ENCODE measurements at places on chromosomes 6 and 20.

- no peak for DNase-seq
Observed at GRCh38 chr20:63766695-63767426, 27.3 kb downstream of the SLC2A4RG start.

DNA sequence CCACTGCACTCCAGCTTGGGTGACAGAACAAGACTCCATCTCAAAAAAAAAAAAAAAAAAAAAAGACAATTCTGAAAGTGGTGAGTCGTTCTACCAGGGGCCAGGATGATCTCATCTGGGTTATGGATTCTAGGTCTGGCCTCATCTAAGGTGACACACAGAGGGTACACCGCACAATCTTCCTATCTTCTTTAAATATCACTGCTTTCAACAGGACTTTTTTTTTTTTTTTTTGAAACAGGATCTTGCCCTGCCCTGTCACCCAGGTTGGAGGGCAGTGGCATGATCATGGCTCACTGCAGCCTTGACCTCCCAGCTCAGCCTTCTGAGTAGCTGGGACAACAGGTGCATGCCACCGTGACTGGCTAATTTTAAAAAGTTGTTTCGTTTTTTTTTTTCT, 67.7 kb downstream of the SLC16A10 start:
- peak; percentile 10 for DNase-seq

- DNase-seq: no peak
Observed at GRCh38 chr6:144712541-144712940, 427.4 kb downstream of the UTRN start.

- no peak for DNase-seq
Observed at GRCh38 chr6:6284221-6284966, 36.1 kb downstream of the F13A1 start.

- DNase-seq: no peak
Observed at GRCh38 chr6:139533573-139534471, 159.4 kb upstream of the CITED2 start.

DNA sequence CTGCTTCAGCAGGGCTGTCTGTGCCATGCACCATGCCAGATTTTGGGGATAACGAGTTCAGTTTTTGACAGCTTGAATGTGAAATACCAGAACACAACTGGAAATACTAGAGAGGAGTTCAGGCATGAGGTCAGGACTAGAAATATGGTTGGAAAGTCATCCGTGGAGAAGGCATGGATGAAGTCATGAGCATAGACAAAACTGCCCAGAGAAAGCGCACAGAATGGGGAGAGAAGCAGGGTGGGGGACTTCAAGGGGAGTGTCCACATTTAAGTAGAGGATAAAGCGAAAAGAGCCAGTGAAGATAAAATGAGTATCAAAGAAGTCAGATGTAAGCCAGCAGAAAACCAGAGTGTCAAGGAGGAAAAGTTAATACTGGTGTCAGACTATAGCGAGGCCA, 653.4 kb upstream of the ARID1B start:
- DNase-seq: no peak

- no peak for DNase-seq
Observed at GRCh38 chr20:59055302-59055701, 12.7 kb upstream of the PRELID3B start.

GRCh38 chr6:701700-702479, 9.0 kb upstream of the EXOC2 start:
- no peak for DNase-seq

- no peak for DNase-seq
Observed at GRCh38 chr6:167683028-167683862, 143.5 kb upstream of the AFDN start.

- DNase-seq: no peak
Observed at GRCh38 chr20:45523821-45524220, 8.4 kb upstream of the SPINT3 start.

- DNase-seq: no peak
Observed at GRCh38 chr6:12923644-12924235, 207.2 kb downstream of the PHACTR1 start.

GRCh38 chr6:43873806-43874714, 104.0 kb downstream of the VEGFA start:
- DNase-seq: no peak

DNA sequence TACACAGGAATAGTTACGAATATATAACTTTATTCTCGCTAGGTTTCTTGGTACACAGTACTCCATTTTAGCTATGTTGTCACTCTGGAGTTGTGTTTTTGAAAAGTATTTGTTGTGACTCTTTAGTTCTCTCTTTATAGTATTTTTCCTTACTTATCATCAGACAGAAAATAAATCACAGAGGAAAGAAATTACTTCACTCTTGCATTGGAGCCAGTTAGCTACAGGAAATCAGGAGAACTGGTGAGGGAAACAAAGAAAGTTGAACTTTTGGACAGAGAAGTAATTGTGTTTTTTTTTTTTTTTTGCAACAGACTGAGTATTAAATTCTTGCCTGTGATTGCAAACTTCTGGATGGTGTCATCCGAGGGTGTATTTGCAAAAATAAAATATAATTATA, 33.9 kb downstream of the DSE start:
- no peak for DNase-seq

DNA sequence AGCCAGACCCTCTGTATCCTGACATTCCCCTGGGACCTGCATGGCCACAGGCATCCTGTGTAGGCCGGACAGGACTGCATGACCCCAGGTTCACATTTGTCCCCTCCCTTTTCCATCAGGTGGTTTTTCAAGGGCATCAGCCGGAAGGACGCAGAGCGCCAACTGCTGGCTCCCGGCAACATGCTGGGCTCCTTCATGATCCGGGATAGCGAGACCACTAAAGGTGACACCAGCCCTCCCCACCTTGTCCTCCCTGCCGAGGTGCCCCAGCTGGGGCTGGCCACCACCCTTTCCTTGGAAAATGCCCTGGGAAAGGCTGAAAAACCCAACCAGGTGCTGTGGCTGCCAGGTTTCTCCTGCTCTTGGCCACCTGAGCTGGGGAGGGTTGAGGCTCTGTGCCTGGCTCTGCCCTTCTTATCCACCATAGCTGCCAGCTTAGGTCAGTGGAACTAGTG, 27.6 kb downstream of the HCK start:
- no peak for DNase-seq

- DNase-seq: no peak
Observed at GRCh38 chr20:29743101-29743931, 1514.1 kb upstream of the DEFB115 start.

DNA sequence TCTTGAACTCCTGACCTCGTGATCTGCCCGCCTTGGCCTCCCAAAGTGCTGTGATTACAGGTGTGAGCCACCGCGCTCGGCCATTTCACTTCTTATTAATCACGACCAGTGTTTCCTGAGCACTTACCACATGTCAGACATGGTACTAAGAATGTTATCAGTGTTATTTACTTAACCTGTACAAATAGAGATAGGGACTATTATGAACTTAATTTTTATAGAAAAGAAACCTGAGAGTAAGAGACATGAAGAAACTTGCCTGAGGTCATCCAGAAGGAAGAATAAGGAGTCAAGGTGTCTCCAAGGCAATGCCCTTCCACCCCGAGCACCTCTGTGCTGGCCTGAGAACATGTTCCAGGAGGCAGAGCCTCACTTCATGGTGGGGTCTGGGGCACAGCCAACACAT, 29.3 kb upstream of the EZR start:
- no peak for DNase-seq

DNA sequence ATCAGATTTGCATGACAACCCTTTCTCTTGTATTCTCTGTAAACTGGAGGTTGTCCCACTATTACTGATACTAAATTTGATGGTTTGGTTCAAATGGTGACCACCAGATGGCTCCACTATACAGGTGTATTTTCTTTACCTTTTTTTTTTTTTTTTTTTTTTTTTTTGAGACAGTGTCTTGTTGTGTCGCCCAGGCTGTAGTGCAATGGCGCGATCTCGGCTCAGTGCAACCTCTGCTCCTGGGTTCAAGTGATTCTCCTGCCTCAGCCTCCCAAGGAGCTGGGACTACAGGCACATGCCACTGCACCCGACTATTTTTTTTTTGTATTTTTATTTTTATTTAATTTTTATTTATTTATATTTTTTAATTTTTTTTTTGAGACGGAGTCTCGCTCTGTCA, 6.6 kb upstream of the WTAP start:
- DNase-seq: no peak

DNA sequence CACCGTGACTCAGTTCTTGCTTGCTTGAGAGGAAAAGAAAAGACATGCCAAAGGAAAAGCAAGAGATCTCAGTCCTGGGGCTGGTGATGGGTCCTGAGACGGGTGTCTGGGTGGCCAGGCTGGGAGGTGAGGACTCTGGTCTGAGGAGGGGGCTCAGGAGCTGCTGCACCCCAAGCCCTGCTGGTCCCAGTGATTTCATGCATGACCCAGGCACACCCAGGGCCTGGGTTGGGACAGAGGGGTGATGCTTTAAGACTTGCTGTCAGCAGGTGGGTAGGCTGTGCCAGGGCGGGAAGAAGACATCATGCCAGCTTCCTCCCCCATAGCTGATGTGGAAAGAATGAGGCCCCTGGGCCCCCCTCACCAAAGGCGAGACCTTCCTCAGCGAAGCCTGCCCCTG, 65.1 kb upstream of the PMEPA1 start:
- DNase-seq: no peak

DNA sequence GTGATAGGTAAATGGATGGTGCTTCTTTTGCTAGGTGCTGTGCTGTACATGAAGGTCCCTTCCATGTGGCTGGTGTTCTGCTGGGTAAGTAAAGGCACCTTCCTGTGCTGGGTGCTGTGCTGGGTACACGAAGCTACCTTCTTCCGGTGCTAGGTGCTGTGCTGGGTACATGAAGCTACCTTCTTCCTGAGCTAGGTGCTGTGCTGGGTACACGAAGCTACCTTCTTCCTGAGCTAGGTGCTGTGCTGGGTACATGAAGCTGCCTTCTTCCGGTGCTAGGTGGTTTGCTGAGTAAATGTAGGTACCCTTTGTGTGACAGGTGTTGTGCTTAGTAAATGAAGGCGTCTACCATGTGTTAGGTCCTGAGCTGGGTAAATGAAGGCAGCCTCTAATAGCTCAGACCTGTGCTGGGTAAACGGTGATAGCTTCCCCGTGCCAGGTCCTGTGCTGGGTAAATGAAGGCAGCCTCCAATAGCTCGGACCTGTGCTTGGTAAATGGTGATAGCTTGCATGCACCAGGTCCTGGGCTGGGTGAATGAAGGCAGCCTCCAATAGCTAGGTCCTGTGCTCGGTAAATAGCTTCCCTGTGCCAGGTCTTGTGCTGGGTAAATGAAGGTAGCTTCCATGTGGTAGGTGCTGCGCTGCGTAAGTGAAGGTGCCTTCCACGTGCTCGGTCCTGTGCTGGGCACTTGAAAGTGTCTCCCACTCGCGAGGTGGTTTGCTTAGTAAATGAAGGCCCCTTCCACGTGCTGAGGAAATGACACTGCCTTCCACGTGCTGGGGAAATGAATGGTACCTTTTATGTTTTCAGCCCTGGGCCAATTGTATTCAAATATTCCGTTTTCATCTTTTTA, 115.5 kb downstream of the ERMARD start:
- DNase-seq: no peak

GRCh38 chr6:57147401-57147800, 24.7 kb upstream of the BAG2 start:
- DNase-seq: no peak

GRCh38 chr20:22732751-22733150, 148.4 kb upstream of the FOXA2 start:
- no peak for DNase-seq

GRCh38 chr20:10622657-10623418, 51.0 kb downstream of the JAG1 start:
- no peak for DNase-seq

DNA sequence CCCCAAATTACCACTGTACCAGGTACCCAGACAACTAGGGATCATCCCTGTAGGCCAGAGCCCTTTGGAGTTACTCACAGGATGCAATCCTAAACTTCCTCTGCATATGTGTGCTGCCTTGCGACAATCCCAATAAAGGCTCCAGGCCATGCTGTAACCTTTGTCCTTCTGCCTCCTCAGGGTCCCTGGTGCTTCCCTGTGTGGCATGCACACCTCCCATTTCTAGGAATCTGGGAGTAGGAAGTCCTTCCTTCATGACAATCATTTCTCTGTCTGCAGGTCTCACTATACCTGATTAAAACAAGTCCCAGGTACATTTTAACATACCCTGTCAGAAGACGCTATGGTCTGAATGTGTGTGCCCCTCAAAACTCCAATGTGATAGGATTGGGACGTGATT, 37.0 kb upstream of the MCUR1 start:
- no peak for DNase-seq

All from stimulated activated naive CD8-positive, alpha-beta T cell treated with anti-CD3 and anti-CD28 coated beads, Interleukin-15, Interleukin-2, amounts not matched to agents 100 U/mL and 50 U/mL, for 24 hours (primary cell).